ENCODE measurements at places on chromosomes 2 and 18. TPM values are rescaled to one million over a fixed set of nuclear protein-coding genes. Genes with fewer than 3 reads are reported as not detected.

PIKFYVE gene
- 23.1 TPM for total RNA-seq

ITGB6 gene
- total RNA-seq: 0.10 TPM

FBLN7 gene
- 10.4 TPM for total RNA-seq

RPIA gene
- total RNA-seq: 6.8 TPM

ALK gene
- 0.12 TPM for total RNA-seq

DOCK10 gene
- total RNA-seq: 45.6 TPM

LRRC30 gene
- total RNA-seq: not detected

RTP5 gene
- not detected for total RNA-seq

MDH1B gene
- 1.2 TPM for total RNA-seq

DNAJC5G gene
- not detected for total RNA-seq

Measured in RPMI7951 (cell line).